ENCODE measurements at places on chromosomes 1 and 21. TPM values are rescaled to one million over a fixed set of nuclear protein-coding genes. Genes with fewer than 3 reads are reported as not detected.

The KRTAP11-1 gene
- total RNA-seq: not detected

The CNIH3 gene
- 2.1 TPM for total RNA-seq

DNA sequence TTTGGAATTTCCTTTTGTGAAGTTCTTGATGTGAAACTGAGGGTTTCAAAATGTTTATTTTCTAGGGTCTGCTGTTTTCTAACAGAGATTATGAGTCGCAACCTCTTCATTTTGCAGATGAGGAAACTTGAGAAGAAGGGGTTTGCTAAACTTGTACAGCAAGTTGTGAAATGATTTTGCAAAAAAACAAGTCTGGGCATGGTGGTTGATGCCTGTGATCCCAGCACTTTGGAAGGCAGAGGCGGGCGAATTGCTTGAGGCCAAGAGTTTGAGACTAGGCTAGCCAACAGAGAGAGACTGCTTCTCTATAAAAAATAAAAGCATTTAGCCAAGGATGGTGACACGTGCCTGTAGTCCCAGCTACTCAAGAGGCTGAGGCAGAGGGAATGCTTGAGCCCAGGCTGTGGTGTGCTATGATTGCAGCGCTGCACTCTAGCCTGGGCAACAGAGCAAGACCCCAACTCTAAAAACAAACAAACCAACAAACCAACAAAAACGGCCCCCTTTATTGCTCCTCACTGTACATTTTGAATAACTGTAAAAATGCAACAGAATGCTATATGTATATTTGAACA lies 9.9 kb downstream of the TRIM67 start:
- no peaks in the 10 kb centered on the region for H3K4me1 ChIP-seq
- DNase-seq: no peak

- no peaks in the 10 kb centered on the region for H3K4me1 ChIP-seq
- peaks cover 73% of the 10 kb centered on the region for H3K27me3 ChIP-seq
- H3K27ac ChIP-seq: no peak overlapping the region
- no peak overlapping the region for H3K4me3 ChIP-seq
Observed at GRCh38 chr1:38727684-38728584, 131.6 kb downstream of the RRAGC start.

DNA sequence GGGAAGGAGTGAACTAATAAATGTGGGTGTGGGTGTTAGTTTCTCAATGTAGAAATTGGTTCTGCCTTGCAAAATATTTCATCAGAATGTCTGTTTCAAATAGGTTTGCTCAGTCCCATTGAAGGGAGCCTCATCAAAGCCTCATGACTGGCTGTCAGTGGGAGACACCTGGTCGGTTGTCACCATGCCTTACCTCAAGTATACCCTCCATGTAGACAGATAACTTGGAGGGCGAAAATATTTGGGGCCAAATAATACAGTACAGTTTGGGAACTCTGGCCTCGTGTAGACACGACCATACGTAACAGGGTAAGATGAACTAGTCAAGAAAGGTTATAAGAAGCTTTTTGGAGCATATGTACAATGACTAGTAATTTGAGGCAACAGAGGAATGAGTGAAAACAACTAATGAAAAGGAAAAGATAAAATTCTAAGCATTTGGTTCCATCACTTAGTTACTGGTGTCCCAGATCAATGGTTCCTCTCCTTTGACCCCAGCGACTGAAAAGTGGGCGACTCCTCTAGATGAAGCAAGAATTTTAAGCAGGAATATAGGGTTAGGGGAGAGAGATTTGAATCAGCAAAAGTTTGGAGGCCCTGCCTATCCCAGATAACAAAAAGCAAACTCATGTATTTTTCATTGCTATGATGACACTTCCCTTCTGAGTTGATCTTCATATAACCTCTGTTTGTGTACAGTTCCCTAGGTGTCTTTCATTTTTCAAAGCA lies 163.9 kb downstream of the LRRC40 start:
- H3K36me3 ChIP-seq: no peaks in the 10 kb centered on the region
- no peak overlapping the region for H3K27ac ChIP-seq
- no peak overlapping the region for H3K4me3 ChIP-seq
- H3K27me3 ChIP-seq: peaks cover 2% of the 10 kb centered on the region
- no peaks in the 10 kb centered on the region for H3K4me1 ChIP-seq

DNA sequence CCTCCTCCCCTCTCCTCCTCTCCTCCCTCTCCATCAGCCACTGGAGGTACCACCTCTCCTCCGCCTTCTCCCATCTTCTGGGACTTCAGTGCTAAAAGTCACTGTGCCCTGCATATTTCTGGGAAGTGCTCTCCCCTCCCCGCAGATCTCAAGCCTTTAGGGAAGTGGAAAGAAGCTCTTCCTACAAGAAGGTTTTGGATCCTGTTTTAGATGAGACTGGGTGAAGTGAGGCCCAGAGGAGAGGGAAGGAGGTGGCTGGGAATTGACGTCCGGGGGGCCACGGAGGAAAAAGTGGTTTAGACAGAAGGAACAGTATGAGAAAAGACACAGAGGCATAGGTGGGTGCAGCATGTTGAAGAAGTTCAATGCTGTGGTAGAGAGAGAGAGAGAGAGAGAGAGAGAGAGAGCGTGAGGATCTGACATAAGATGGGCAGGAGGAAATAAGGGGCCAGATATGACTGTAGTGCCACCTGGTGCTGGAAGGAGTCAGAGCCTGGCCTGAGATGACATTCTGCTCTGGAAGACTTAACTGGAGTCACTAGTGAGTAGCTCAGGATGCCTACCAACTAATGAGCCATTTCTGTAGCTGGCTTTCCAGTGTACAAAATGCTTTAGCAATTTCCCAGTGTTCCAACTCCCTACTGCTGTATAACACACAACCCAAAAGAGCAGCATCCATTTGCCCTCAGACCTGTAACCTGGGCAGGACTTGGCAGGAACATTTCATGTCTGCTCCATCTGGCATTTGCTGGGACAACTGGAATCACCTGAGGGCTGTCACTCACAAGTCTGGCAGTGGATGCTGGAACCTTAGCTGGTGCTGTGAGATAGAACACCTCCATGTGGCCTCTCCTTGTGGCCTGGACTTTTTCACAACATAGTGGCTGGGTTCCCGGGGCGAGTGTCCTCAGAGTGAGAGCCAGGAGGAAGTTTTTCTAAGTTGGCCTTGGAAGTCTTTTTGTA lies 16.6 kb upstream of the ZSCAN20 start:
- H3K4me3 ChIP-seq: no peak overlapping the region
- no peaks in the 10 kb centered on the region for H3K36me3 ChIP-seq
- peak overlapping the region; percentile 75 for H3K27ac ChIP-seq
- H3K4me1 ChIP-seq: peaks cover 4% of the 10 kb centered on the region

DNA sequence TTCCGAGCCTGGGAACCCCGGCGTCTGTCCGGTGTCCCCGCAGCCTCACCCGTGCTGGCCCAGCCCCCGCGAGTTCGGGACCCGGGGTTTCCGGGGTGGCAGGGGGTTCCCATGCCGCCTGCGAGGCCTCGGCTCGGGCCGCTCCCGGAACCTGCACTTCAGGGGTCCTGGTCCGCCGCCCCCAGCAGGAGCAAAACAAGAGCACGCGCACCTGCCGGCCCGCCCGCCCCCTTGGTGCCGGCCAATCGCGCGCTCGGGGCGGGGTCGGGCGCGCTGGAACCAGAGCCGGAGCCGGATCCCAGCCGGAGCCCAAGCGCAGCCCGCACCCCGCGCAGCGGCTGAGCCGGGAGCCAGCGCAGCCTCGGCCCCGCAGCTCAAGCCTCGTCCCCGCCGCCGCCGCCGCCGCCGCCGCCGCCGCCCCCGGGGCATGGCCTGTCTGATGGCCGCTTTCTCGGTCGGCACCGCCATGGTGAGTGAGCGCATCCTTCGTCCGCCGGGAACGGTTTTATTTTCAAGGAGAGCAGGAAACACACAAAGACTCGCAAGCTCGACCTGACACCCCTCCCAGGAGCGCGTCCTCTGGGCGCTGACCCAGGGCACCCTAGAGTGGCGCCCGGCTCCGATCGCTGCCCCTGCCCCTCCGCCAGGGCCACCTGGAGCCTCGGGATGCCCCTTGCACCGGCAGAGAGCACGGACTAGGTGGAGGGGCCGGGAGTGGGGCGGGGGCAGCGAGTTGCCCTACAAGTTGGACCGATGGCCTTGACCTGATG lies at the start of gene ABCG1:
ABCG1 (plus strand) TSS at position 305 of the 770 bp plus-strand sequence; CDS start at position 428, 123 bp downstream.
- H3K27ac ChIP-seq: peak within 1 kb of the TSS; percentile 89
- DNase-seq: peak; percentile 41
- H3K4me3 ChIP-seq: peak within 1 kb of the TSS; percentile 81
- peaks cover 8% of the 10 kb centered on the region for H3K36me3 ChIP-seq

GRCh38 chr1:207965392-207966387 lies 54.8 kb upstream of the CD34 start:
- DNase-seq: no peak
- H3K27ac ChIP-seq: no peak overlapping the region
- H3K27me3 ChIP-seq: peaks cover 24% of the 10 kb centered on the region
- no peak overlapping the region for H3K4me3 ChIP-seq

The CFHR1 gene
- not detected for total RNA-seq

The SYTL1 gene
- 106 TPM for total RNA-seq

The NPR1 gene
- not detected for total RNA-seq
